ENCODE measurements at places on chromosomes 1 and 21.

- no peak for DNase-seq
Measured at GRCh38 chr1:32743380-32744070, 41.0 kb upstream of the SYNC start.

- DNase-seq = peak; percentile 14
Measured at GRCh38 chr21:27582948-27583430, 616.1 kb upstream of the ADAMTS5 start.

DNA sequence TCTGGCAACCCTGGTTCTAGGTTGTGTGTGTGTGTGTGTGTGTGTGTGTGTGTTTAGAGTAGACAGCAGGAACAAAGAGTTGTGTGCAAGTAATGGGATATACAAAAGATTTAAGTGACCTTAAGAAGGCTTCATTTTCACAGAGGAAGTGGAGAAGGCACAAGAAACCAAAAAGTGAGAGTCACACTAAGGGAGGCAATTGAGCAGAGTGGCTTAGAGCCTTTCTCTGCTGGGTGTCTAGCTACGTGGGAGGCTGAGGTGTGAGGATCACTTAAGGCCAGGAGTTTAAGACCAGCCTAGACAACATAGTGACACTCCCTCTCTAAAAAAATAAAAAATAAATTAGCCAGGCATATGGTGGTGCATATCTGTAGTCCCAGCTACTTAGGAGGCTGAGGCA, 44.4 kb upstream of the HAO2 start:
- DNase-seq = no peak

DNA sequence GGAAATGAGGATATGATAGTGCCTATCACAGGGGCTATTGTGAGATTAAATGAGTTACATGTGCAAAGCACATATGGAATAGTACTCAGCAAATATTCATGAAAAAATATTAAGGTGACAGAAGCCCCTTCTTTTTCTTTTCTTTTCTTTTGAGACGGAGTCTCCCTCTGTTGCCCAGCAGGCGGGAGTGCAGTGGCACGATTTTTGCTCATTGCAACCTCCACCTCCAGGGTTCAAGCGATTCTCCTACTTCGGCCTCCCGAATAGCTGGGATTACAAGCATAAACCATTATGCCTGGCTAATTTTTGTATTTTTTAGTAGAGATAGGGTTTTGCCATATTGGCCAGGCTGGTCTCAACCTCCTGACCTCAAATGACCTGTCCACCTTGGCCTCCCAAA, 139.4 kb downstream of the HIVEP3 start:
- DNase-seq = no peak

DNA sequence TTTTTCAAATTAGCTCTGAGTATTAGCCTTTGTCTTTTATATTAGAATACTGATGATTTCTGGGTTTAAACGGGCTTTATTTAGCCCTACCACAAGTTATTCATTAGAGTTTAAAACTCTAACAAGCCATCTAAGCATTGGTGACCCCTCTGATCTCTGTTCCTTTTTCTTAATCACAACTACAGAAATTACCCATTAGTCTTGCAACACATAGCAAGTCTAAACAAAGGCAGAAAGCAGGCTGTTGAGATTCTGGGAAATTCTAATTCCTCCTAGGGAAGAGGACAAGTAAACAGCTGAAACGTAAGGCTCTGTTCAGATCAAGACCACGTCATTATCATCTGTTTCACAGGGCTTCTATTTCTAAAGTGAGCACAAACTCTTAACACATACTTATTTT, 491.2 kb upstream of the ZRANB2 start:
- no peak for DNase-seq

- DNase-seq = no peak
Measured at GRCh38 chr1:5576011-5576672, 416.1 kb downstream of the NPHP4 start.

DNA sequence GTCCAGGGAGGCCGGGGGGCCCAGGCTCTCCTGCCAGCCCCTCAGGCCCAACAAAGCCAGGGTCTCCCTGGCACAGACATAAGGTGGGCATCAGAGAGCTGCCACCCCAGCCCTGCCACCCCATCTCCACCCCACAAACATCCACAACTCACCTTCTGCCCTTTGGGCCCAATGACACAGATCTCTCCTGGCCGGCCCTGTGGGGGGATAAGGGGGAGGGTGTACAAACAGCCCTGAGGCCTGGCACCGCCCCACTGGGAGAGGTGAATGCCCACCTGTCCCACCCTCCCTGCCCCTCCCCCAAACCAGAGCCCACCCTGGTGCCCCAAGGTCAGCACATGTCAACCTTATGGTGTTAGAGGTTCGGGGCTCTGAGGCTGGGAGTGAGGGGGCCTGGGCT, 12.4 kb downstream of the COL16A1 start:
- no peak for DNase-seq

DNA sequence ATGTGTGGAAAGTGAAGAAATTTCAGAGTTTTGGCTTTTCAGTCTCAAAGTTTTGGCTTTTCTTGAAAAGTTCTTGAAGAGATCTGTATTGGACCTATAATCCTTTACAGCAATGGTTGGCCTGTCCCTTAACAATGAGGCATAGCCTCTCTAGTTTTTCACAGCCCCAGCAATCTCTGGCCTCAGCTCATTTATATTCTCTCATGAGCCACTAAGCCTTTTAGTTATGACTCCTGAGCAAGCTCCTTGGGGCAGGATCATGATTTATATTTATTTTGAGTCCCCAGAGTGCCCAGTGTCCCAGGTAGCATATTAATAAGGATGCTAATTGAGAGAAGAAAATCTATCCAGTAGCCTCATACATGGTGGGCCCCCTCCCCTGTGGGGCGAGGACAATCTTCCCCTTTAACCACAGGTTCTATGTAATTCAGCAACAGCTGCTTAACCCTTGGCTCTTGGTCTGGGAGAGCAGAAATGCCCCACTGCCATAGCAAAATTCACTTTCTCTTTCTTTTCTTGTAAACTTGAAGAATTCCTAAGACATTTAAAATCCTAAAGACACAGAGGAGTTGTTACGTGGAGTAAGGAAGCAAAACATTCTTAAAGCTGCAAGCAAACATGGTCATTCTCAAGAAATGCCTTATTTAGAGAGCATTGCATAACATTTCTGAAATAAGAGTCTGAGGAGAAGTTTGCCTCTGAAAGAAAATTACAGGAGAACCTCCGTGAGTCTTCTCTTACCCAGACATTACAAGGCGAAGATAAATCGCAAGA, 6.3 kb downstream of the NGF start:
- DNase-seq = no peak

DNA sequence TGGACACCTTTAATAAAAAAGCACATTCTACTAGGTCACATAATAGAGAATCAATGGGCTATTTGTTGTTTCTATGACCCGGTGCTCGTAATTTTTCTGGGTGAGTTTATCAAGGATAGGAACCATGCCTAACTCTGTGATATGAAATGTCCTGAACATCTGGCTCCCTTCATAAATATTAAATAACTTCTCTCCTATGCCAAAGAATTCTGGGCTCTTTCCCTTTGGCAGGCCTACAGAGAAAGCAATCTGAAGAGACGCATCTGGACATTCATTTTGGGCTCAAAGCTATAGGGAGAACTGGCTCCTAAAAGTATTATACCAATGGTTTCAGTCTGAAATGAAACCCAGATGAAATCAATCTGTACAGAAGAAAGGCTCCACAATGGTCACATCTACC, 38.8 kb upstream of the ANGPTL7 start:
- no peak for DNase-seq

GRCh38 chr21:46005481-46005881, 23.9 kb downstream of the COL6A1 start:
- no peak for DNase-seq

- DNase-seq = no peak
Measured at GRCh38 chr1:185581020-185581419, 153.2 kb upstream of the HMCN1 start.

DNA sequence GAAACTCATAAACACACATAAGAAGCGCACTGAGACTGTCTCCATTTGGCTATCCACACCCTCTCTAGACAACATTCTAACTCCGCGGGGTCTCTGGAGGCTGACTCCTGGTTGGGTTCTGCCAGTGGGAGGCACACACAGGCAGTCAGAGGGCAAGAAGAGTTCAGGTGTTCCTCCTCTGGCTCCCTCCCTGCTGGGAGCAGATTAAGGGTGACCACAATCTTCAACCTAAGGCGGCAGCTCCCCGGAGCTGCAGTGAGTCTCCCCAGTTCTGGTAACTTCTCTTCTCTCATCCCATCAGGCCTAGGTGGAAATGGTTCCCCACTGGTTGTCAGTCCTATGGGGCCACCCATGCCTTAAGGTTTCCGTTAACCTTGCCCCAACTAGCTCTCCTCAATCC, 7.4 kb upstream of the TENT5C start:
- no peak for DNase-seq

DNA sequence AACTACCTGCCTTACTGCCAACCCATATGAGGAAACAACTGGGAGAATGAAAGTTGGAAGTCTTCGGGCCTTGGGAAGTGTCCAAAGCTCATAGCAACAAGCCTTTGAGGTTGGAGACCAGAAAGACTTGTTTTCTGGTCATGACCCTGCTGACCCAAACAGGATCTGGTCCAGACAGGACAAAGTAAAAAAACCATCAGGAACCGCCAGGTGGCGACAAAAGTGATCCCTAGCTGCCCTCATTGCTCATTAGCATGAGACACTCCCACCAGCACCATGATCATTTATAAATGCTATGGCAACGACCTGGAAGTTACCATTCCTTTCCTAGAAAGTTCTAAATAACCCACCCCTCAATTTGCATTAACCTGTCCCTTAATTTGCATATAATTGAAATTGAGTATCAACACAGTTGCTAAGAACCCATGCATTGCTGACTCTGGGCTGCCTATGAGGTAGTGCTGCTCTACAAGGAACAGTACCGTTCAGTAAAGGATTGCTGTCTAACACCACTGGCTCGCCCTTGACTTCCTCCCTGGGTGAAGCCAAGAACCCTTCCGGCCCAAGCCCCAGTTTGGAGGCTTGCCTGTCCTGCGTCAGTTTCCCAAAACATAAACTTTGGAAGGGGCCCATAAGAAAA, 89.0 kb downstream of the URB2 start:
- DNase-seq = no peak

DNA sequence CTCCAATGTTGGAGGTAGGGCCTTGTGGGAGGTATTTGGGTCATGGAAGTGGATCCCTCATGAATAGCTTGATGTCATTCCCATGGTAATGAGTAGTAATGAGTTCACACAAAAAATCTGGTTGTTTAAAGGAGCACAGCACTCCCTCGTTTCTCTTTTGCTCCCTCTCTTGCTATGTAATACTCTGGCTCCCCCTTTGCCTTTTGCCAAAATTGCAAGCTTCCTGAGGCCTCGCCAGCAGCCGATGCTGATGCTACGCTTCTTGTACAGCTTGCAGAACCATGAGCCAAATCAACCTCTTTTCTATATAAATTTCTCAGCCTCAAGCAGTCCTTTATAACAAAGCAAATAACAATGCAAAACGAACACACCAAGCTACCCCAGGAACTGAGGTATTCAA, 80.9 kb downstream of the LHX9 start:
- no peak for DNase-seq

GRCh38 chr1:16162163-16162822, 6.4 kb upstream of the EPHA2 start:
- DNase-seq = no peak

- no peak for DNase-seq
Measured at GRCh38 chr1:183702087-183702812, 49.1 kb upstream of the APOBEC4 start.

Data from AG08395 (cell line).